Globus pallidus (tissue), 1 donor: ENCODE measurements at places on chromosomes 6 and 20.

DNA sequence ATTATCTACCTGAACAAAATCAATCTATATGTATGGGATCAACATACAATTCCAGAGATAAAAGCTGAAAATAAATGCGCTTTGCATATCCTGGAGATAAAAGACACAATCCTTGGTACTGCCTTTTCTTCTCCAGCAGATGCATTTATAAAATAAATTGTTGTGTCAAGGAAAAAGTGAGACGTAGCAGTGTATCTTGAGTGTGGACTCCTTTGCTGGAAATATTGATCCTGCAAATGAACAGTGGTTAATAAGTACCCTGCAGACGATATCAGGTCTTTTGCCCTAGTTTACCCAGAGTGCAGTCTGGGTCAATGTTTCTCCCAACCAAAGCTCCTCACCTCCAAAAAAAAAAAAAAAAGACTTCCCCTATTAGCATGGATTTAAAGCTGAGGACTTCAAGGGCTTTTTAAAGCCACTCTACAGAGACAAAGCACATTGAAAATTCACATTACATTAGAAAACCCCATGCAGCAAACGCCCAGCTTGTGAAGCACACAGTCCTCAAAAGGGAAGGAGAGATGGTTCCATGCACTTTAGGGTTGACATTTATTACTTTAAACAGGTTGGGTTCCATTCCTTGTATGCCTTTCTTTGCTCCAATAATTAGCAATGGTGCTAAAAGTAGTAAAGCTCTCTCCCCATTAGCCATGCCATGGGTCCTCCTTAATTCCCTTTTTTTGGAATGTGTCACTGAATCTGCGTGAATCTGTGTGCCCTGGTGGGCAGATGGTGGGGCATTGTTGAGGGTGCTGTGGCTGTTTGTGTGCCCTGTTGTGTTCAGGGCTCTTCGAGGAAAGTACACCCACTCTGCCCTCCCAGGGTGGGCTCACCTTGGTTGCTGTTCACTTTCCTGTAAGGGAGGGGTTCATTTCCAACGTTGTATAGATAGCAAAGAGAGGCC, 21.1 kb downstream of the FOXA2 start:
- no peak for DNase-seq

GRCh38 chr6:150632785-150633485, 33.2 kb downstream of the PLEKHG1 start:
- no peak for DNase-seq

GRCh38 chr6:11833626-11834592, 55.3 kb upstream of the ADTRP start:
- no peak for DNase-seq

DNA sequence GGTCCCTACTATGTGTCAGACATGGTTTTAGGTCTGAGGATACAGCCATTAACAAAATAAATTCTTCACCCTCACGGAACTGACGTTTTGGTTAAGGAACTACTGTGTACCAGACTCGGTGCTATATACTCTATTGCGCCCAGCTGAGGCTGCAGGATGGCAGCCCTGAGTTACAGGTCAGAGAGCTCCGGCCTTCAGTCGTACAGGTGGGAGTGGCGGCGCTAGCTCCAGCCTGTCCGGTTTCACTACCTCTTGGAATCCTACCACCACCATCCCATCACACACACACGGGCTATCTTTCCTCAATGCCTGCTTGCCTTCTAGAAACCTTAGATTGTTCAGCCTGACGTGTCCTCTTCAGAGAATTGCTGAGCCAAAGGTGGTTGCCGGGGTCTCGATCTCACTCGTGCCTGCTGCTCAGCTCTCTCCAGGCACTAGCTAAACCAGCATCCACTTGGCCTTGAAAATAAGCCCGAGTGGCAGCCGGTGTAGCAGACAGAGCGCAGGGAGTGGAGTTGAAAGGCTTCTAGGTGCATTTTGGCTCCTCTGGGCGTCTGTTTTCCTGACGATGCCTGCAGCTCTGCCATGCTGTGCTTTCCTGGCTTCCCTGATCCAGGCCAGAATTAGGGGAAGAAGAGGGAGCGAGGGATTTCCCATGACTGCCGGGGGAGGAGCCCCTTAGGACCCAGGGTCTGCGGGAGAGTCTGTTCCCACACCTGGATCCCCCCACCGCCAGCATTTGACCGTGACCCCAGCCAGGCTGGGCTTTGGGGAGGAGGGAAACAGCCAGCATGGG, 1.1 kb upstream of the TCF15 start:
- DNase-seq = no peak

GRCh38 chr20:18031888-18032509, 25.7 kb downstream of the OVOL2 start:
- DNase-seq = no peak

DNA sequence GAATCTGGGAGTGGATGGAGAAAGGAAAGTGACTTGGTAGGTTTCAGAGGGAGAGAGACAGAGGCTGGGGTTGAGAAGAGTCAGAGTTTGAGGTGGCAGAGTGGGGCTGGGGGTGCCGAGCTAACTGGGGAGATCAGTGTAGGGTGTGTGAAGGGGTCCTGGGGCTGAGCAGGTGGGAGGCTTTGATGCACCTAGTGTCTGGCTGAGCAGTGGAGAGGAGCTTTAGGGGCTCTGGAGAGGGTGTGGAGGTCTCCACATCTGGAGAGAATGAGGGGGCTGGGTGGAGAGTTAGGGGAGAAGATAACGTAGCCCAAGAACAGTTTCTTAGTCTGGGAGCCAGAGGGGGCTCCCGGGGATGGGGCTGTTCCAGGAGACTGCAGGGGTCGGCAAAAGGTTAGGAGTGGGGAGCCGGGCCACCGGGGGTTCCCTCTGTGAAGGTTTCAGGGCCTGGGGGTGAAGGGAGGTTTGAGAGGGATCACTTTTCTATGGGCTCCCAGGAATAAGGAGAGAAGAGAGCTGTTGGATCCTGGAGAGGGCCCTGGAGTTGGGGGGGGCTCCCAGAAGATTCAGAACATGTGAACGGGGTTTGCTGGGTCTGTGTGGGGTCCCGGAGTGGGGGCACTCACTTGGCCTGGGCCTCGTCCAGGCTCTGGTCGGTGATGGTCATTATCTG, 797 bp downstream of the PBX2 start:
- DNase-seq = peak; percentile 22

GRCh38 chr6:83153883-83154521, 39.1 kb downstream of the PGM3 start:
- DNase-seq = no peak

GRCh38 chr6:119481976-119482375, 132.4 kb upstream of the MAN1A1 start:
- DNase-seq = no peak

GRCh38 chr6:34575326-34575725, 19.2 kb upstream of the SPDEF start:
- no peak for DNase-seq

- peak; percentile 72 for DNase-seq
Observed at GRCh38 chr6:56759521-56759920, 116.8 kb upstream of the DST start.

- no peak for DNase-seq
Observed at GRCh38 chr6:32329141-32329540, 42.6 kb downstream of the TSBP1 start.

DNA sequence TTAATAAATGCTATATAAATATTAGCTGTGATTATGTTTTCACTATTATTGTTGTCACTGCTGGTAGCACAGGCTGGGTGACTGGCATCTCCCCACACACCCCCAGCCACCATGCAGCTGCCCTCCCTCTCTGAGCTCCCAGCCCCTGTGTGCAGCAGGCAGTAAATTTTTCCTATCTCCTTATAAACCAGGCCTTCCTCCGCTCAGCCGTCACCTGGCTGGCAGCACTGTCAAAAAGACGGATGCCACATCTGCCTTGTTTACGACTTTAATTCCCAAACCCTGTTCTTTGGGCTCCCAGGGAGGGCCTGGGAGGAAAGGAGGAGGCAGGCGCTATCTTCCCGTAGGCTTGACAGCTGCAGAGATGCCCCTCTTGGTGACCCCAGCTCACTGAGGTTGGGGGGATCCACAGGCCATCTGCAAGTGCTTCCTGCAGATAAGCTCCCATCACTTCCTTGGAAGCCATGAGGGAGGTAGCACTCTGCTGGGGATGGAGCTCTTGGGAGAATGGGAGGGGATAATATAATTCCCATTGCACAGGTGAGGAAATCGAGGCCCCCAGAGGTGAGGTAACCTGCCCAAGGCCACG, 94.5 kb downstream of the GRM4 start:
- no peak for DNase-seq

DNA sequence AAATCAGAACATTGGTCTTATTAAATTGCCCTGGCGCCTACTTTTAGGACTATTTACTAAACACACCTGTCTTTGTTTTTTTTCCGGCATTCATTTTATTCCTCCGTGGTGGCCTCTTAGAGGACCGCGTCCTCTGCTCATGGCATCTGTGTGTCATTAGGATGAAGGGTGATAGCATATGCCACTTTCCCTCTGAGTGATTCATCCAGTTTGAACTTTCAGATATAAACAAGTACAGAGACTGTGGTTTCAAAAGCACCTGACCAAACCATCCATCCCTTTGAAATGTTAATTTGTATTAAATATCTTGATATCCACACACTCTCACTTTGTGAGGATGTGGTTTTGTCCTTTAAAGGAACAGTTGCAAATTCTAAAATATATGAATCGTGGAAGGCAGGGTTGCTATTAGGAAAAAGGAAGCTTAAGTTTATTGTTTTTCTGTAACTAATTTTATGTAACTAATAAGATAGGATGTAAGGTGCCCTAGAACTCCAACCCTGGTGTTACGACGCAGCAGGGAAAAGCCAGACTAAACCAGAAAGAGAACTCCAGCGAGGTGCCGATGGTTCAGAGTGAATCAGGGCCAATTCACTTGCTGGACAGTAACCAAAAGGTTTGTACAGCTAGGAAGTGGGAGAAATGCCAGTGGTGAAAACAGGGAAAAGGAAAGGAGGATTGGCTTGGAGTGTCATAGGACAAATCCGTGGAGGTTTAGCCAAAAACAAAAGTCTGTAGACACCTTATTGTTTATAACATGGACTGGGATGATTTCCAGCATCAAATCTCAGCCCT, 98.7 kb downstream of the SHLD1 start:
- no peak for DNase-seq

DNA sequence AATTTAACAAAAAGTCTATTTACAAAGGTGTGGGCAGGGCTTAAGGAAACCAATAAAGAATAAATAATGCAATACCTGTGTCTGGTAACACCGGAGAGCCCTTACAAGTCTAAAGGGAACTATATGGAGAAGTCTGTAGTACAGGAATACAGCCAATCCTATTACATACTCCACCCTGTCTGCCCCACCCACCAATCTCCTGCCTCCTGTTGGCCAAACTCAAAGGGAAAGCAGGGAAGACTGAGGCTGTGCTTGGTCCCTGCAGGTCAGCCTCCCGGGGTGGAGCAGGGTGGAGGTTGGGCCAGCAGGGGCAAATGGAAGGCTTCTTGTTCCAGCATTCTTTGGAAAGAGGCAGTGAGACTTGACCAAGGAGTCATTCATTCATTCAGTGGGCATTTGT, 31.5 kb downstream of the METTL24 start:
- no peak for DNase-seq

GRCh38 chr6:47512872-47513271, 35.3 kb downstream of the CD2AP start:
- no peak for DNase-seq

DNA sequence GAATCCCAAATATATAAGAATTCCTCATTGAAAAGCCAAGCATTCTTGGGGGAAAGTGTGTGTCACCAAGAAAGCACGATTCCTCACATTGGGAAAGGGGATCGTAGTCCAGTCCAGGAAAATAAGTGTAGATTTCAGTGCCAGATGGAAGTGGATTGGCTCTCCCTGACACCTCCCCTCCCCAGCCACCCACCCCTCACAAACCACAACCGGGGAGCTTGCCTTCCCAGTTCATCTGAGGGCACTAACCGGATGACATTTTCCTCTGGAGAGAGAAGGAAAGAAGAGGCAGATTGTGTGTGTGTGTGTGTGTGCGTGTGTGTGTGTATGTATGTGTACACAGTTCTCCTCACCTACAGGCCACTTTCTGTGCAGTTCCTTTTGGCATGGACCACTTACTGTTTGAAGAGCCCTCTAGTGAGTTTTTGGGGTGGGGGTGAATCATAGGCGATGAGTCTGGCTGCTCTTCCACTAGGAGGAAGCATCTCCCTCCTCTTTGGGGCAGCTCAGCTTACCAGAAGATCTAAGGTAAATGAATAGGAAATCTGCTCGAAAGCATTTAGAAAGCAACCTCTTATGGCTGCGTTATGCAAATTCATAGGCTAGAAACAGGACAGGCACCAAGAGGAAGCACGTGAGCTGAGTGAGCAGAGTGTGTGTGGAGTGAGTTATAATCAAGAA, 20.8 kb downstream of the DAAM2 start:
- no peak for DNase-seq

GRCh38 chr6:129767776-129768485, 58.0 kb upstream of the ARHGAP18 start:
- DNase-seq = no peak

DNA sequence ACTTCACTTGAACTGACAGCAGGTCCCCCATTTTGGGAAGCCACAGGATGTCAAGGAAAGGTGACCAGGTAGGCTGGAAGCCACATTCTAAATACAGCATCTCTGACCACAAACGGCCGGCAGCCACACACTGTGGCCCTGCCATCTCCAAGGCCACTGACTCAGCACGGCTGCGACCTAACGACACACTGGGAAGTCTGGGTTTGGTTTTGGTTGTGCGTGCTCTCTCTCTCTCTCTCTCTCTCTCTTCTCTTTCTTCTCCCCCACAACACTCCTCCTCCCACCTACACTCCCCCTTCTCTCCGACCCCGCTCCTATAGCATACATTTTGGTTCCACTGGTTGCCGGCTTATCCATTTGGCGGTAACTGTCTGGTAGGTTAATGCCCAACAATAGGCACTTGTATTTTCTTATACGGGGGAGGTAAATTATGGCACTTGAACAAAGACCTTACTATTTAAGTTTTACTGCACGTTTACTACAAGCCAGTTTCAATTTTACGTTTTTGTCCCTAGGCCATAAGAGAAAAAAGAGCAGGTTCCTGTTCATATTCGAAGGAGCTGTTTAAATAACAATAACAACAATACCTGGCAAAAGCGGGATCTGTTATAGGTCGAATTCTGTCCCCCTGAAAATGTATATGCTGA, 103.6 kb downstream of the GMDS start:
- DNase-seq = no peak

GRCh38 chr6:35719830-35720733, 16.8 kb upstream of the ARMC12 start:
- peak; percentile 66 for DNase-seq
